ENCODE measurements at places on chromosomes 16 and 17.

GRCh38 chr17:7927596-7927995 is 2.1 kb downstream of the KCNAB3 start:
- no peak for DNase-seq

GRCh38 chr16:53636978-53637377 is 66.7 kb downstream of the RPGRIP1L start:
- no peak for DNase-seq

DNA sequence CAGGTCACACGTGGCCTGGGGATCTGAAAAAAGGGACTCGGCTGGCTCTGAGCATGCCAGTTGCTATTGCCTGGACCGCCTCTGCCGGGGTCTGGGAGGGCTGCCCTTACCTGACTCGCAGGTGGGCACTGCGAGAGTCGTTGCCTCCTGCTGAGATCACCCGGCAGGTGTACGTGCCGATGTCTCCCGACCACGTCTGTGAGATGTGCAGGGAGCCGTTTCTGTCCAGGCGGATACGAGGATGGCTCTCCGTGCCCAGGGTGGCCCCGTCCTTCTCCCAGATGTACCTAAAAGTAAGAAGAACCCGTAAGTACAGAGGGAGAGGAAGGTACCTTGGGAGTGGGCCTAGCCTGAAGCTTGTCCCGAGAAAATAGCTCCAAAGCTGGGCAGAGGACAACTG is 112.0 kb upstream of the CDC42EP4 start:
- DNase-seq, result no peak

GRCh38 chr17:77995146-77995852 is 36.8 kb downstream of the TNRC6C start:
- no peak for DNase-seq

GRCh38 chr16:4611337-4612021 is 3.2 kb downstream of the UBALD1 start:
- no peak for DNase-seq

- DNase-seq, result no peak
These were observed 6.9 kb downstream of the METRNL start for GRCh38 chr17:83086199-83086880.

Measured in NCI-H1436 treated with DMSO at 0.1 percent for 48 hours (cell line).